ENCODE measurements at places on chromosomes 3 and 15. TPM values are rescaled to one million over a fixed set of nuclear protein-coding genes. Genes with fewer than 3 reads are reported as not detected.

GRCh38 chr15:93830221-93831080, 400.9 kb upstream of the MCTP2 start:
- DNase-seq, result no peak

- no peak for DNase-seq
These were observed 3.4 kb downstream of the CIB2 start for GRCh38 chr15:78127882-78128281.

- DNase-seq, result no peak
These were observed 394.0 kb upstream of the CDIN1 start for GRCh38 chr15:36185438-36185837.

The SGO1 gene
- total RNA-seq, result 0.72 TPM

DNA sequence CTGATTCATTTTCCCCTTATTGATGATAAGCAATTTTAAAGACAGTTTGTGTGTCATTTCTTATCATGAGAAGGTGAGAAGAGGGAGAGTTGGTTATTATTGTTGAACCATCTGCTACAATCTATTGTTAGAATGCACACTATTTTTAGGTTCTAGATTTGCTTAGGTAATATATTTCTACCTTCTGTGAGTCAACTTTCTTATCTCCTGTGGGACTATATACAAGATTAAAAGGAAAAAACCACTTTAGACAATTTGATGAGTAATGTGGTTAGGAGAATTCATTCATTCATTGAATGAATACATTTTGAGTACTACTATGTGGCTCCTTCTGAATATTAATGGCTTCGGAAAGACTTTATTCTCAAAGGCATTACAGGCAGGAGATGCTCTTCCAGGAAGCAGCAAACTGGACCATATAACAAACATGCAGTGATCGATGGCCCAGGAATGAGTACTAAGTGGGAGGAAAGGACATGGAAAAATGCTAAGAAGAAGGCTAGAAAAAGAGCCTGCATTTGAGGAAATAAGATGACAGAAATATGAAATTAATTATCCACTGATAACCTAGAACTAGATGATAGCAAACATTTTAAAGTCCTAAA, 22.4 kb downstream of the SPTSSB start:
- DNase-seq, result no peak

The AMT gene
- total RNA-seq, result 15.2 TPM

Data from kidney (tissue), 22 donors.